ENCODE measurements at places on chromosomes 12 and 14. TPM values are rescaled to one million over a fixed set of nuclear protein-coding genes. Genes with fewer than 3 reads are reported as not detected.
A peak's percentile ranks its signal among the peaks of the same experiment; 100 is the strongest.

Gene PXN
- 74.0 TPM for total RNA-seq

DNA sequence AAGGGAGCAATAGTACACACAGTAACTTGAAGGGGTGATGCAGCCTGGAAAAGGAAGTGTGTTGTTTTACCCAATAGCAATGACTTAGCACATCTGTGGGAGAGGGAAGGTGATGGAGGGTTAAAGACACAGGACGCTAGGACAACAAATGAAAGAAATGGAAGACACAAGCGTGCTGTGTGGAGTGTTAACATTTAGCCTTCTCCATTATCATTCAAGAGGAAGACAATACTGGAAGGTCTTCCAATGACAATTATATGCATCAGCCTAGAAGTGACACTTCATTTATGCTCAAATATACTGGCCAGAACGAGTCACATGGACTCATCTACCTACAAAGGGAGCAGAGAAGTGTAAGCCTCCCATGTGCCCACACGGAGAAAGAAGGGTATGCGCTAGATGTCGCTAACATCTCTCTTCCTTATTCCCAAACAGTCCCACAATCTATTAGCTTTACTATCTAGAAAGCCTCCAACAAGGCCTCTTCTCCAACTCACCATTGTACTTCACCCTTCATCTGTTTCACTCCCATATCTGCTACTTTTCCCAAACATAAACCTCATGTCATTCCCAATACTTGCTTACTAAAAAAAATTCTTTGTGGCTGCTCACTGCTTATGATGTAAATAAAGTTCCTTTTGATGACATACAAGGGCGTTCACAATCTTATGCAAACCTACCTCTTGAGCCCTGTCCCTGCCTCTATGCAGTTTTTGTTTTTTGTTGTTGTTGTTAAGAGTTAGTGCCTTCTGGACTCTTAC lies 20.3 kb downstream of the PPM1H start:
- peaks cover 6% of the 10 kb centered on the region for H3K27me3 ChIP-seq
- H3K36me3 ChIP-seq, result no peaks in the 10 kb centered on the region
- no peak overlapping the region for H3K27ac ChIP-seq
- H3K4me1 ChIP-seq, result no peaks in the 10 kb centered on the region

DNA sequence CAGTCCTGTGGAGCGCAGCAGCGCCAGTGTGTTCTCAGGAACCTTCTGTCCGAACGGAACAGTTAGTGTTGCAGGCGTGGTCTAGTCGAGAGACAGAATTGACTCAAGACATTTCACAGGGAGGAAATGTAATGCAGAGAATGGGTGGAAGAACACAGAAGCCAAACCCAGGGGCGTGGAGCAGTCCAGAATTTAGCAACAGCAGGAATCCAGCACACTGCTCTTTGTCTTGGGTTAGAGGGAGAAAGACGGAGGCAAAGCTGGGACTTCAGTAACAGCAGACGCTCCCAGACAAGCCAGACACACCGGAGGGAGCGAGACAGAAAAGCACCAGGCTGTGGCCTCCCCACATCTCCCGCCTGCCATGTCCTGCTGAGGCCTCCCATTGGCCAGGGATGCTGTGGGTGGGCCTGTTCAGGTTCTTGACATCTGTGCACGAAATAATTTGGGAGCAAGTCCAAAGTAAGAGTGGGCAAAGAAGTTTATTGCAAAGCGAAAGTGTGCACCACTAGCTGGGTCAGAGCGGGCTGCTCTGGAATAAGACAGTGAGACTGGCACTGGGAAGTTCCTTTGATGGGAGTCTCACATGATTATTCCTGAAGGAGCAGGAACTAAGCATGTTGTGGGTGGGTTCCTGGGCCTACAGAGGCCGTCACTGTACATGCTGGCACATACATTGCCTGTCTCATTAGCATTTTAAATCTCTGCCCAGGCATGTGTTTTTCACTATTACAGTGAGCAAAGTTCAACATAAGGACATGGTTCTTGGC lies 339.3 kb upstream of the SFSWAP start:
- no peaks in the 10 kb centered on the region for H3K36me3 ChIP-seq
- no peak overlapping the region for H3K27ac ChIP-seq
- H3K27me3 ChIP-seq, result no peaks in the 10 kb centered on the region
- no peak for DNase-seq

Gene PIANP
- total RNA-seq, result 0.44 TPM

GRCh38 chr12:43453761-43454160 lies 98.2 kb downstream of the ADAMTS20 start:
- H3K27me3 ChIP-seq, result no peaks in the 10 kb centered on the region
- H3K4me3 ChIP-seq, result no peak overlapping the region
- no peak for DNase-seq
- H3K36me3 ChIP-seq, result no peaks in the 10 kb centered on the region
- H3K27ac ChIP-seq, result no peak overlapping the region
- no peaks in the 10 kb centered on the region for H3K4me1 ChIP-seq

Gene OR4K5
- total RNA-seq, result not detected

GRCh38 chr14:84750763-84751554 lies 779.0 kb upstream of the FLRT2 start:
- no peak overlapping the region for H3K4me3 ChIP-seq
- DNase-seq, result no peak
- H3K4me1 ChIP-seq, result no peaks in the 10 kb centered on the region
- no peak overlapping the region for H3K27ac ChIP-seq
- no peaks in the 10 kb centered on the region for H3K27me3 ChIP-seq

GRCh38 chr14:93956514-93957332 lies 19.6 kb downstream of the ASB2 start:
- peak; percentile 42 for DNase-seq
- no peaks in the 10 kb centered on the region for H3K27me3 ChIP-seq
- H3K4me3 ChIP-seq, result peak overlapping the region; percentile 83
- H3K27ac ChIP-seq, result peak overlapping the region; percentile 100

DNA sequence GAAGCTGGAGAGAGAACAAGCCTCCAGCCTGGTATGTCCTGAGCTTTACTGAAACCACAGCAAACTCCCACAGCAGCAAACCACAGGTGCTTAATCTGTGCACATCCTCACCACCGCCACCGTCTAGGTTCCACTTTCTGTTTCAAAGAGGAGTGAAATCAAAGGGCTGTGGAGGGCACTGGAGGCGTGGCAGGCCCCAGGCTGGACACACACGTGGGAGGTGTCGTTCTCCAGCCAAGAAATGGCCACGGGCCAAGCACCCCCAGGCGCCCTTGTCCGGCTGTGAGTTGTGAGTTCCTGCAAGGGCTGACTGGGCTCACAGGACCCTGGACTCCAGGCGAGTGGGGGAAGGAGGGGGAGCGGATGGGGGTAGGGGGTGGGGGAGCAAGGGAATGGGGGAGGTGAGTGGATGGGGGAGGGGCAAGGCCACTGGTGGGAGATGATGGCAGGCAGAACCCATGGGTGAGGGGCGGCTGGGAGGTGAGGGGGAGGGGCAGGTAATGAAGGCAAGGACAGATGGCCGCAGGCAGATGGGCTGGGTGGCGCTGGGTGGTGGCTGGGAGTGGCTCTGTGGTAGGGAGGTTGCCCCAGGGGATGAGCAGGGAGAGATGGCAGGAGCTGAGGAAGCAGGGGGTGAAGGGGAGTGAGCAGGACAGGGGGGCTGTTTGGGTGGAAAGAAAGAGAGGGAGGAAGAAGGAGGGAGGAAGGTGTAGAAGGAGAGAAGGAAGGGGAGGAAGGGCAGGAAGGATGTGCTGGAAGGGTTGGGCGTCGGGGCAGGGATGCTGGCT lies 86.7 kb downstream of the NCOR2 start:
- H3K36me3 ChIP-seq, result peaks cover 49% of the 10 kb centered on the region
- no peak overlapping the region for H3K4me3 ChIP-seq
- H3K27me3 ChIP-seq, result no peaks in the 10 kb centered on the region
- H3K27ac ChIP-seq, result peak overlapping the region; percentile 28
- DNase-seq, result peak; percentile 77

Gene RFLNA
- total RNA-seq, result not detected

Gene EFCAB11
- 10.6 TPM for total RNA-seq

GRCh38 chr12:46435625-46436024 lies 63.1 kb upstream of the SLC38A2 start:
- H3K27me3 ChIP-seq, result no peaks in the 10 kb centered on the region
- H3K27ac ChIP-seq, result no peak overlapping the region
- no peaks in the 10 kb centered on the region for H3K36me3 ChIP-seq
- peaks cover 5% of the 10 kb centered on the region for H3K4me1 ChIP-seq

DNA sequence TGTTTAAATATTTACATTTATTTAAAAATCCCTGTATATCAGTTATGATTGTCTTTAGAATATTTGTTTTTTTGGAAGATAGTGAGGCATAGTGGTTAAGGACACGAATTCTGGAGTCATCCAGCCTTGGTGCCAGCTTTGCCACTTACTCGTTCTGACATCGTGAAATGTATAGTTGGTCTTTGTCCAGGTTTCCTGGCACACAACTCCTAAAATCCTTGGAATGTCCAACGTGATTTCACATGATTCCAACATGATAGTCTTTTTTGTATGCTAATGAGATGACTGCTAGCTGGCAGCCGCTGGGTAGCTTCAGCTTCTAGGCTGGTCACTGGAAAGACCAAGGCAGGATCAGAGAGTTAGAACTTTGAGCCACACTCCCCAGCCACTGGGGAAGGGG lies 64.8 kb downstream of the PRICKLE1 start:
- no peaks in the 10 kb centered on the region for H3K36me3 ChIP-seq
- no peak overlapping the region for H3K27ac ChIP-seq
- H3K4me3 ChIP-seq, result no peak overlapping the region
- H3K27me3 ChIP-seq, result peaks cover 6% of the 10 kb centered on the region
- DNase-seq, result no peak

GRCh38 chr12:47317175-47317915 lies 237.6 kb upstream of the AMIGO2 start:
- DNase-seq, result no peak
- no peaks in the 10 kb centered on the region for H3K36me3 ChIP-seq
- no peaks in the 10 kb centered on the region for H3K27me3 ChIP-seq
- H3K4me3 ChIP-seq, result no peak overlapping the region
- no peak overlapping the region for H3K27ac ChIP-seq

All from activated CD4-positive, alpha-beta memory T cell treated with anti-CD3 and anti-CD28 coated beads for 36 hours (primary cell).